ENCODE measurements at places on chromosomes 2 and 18.

- DNase-seq, result no peak
These were observed 535.2 kb downstream of the METTL4 start for GRCh38 chr18:2036086-2036485.

GRCh38 chr2:28648671-28649395 is 102.8 kb upstream of the PPP1CB start:
- no peak for DNase-seq

GRCh38 chr18:939166-939565 is 34.5 kb downstream of the ADCYAP1 start:
- DNase-seq, result no peak

GRCh38 chr18:57804557-57804956 is 1.4 kb upstream of the ATP8B1 start:
- DNase-seq, result no peak
